ENCODE measurements at places on chromosomes 2 and 18. TPM values are rescaled to one million over a fixed set of nuclear protein-coding genes. Genes with fewer than 3 reads are reported as not detected.

SLC66A2 gene
- 35.8 TPM for total RNA-seq

PLEKHA3 gene
- total RNA-seq = 7.1 TPM

- DNase-seq = peak; percentile 3
Measured at GRCh38 chr2:240418311-240418710, 17.2 kb upstream of the GPC1 start.

NTSR2 gene
- not detected for total RNA-seq
